ENCODE measurements at places on chromosomes 4 and X.

- DNase-seq, result no peak
These were observed 78.9 kb upstream of the BMPR1B start for GRCh38 chr4:94678896-94679295.

- peak; percentile 52 for DNase-seq
These were observed 12.3 kb upstream of the SYTL5 start for GRCh38 chrX:37993837-37994619.

GRCh38 chrX:84046403-84046984 lies 141.5 kb downstream of the RPS6KA6 start:
- peak; percentile 54 for DNase-seq

DNA sequence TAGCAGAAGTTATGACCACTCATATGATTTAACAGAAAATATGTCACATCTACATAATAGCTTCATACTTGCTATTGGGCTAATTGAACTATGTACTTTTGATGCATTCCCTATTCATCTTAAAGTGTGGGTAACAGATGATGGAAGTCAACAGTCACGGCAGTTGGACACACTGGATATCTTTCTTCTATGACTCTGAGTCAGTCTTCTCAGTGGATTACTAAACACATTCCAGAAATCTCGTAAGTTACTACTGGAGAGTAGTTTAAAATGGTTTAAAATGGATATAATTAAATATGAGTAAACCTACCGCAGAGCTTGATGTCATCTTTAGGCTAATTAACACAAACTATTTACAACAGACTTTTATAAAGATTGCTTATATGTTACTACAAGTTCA lies 30.1 kb upstream of the CFAP299 start:
- no peak for DNase-seq

GRCh38 chr4:182179105-182179504 lies 64.1 kb upstream of the TENM3 start:
- no peak for DNase-seq

GRCh38 chr4:102352781-102353180 lies 7.5 kb upstream of the SLC39A8 start:
- peak; percentile 19 for DNase-seq

GRCh38 chr4:153603258-153603657 lies 80.8 kb upstream of the TLR2 start:
- peak; percentile 50 for DNase-seq

DNA sequence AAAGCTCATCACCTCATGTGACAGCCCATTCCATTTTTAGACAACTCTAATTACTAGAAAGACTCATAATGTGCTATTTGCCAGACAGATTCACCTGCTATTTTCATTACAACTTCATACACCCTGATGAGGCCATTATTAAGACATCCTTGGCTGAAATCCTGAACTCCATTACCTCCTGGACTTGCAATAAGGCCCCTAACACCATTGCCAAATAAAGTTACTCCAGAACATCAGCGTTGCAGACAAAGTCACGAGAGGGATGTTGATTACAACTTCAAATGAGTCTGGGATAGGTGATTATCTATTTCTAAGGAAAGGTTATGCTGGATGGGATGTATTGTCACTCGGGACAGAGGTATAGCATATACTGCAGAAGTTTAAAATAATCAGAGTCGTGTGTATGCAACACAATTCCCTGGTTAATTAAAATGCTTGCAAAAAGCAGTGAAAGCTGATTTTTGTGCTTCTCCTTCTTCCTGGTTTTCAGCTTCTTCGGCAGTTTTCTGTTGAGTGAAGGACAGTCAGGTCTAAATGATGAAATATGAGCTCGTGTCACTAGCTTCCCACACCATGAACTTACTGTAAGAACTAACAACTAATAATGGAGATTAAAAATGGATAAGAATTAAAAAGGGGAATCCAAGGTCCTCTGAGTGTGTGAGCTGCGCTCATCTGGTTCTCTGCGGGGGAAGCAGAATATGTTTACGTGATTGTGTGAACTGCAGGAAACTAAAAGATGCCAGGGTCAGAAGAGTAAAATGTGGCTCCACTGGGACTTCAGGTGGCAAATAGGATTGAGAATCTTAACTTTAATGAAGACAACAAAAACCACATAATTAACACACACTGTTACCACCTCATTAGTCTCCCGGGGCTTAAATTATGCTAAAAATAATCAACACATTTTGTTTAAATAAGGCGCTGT lies 17.6 kb upstream of the SOD3 start:
- no peak for DNase-seq

GRCh38 chrX:97398030-97398551 lies 514.4 kb downstream of the RPA4 start:
- peak; percentile 58 for DNase-seq

DNA sequence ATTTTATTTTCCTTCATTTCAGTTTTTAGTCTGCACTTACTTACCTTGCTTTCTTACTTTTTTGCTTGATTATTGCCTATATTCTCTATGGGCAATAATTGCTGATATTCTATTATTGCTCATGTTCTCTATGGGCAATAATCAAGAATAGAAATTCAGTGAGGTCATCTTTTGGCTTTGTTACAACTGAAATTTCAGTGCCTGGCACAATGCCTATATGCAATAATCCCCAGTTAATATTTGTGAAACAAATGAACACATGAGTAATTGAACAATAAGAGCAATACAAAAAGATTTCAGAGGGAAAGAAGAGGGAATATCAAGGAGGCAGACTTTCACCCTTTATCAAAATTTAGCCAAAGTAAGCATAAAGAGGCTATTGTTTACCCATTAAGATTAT lies 48.6 kb upstream of the ARSJ start:
- no peak for DNase-seq

GRCh38 chr4:87974856-87975462 lies 555 bp upstream of the SPP1 start:
- no peak for DNase-seq

- DNase-seq, result no peak
These were observed 124.1 kb downstream of the SPCS3 start for GRCh38 chr4:176443646-176444409.

Data from activated CD4-positive, alpha-beta T cell treated with anti-CD3 and anti-CD28 coated beads, Interleukin-2, amount 10 ng/mL, durations not matched to agents 24 days and 14 days (primary cell).